ENCODE measurements at places on chromosomes 1 and 21. TPM values are rescaled to one million over a fixed set of nuclear protein-coding genes. Genes with fewer than 3 reads are reported as not detected.

RNF186 gene
- not detected for polyA plus RNA-seq

CSF3R gene
- polyA plus RNA-seq = 3.7 TPM

RUSC1 gene
- 30.2 TPM for polyA plus RNA-seq

ARV1 gene
- 29.5 TPM for polyA plus RNA-seq

CTNNBIP1 gene
- 28.5 TPM for polyA plus RNA-seq

EPHA2 gene
- polyA plus RNA-seq = 15.4 TPM

MSH4 gene
- 0.42 TPM for polyA plus RNA-seq

GPR25 gene
- not detected for polyA plus RNA-seq

GRCh38 chr1:36178471-36179219 is 22.7 kb downstream of the MAP7D1 start:
- no peak for DNase-seq

DNA sequence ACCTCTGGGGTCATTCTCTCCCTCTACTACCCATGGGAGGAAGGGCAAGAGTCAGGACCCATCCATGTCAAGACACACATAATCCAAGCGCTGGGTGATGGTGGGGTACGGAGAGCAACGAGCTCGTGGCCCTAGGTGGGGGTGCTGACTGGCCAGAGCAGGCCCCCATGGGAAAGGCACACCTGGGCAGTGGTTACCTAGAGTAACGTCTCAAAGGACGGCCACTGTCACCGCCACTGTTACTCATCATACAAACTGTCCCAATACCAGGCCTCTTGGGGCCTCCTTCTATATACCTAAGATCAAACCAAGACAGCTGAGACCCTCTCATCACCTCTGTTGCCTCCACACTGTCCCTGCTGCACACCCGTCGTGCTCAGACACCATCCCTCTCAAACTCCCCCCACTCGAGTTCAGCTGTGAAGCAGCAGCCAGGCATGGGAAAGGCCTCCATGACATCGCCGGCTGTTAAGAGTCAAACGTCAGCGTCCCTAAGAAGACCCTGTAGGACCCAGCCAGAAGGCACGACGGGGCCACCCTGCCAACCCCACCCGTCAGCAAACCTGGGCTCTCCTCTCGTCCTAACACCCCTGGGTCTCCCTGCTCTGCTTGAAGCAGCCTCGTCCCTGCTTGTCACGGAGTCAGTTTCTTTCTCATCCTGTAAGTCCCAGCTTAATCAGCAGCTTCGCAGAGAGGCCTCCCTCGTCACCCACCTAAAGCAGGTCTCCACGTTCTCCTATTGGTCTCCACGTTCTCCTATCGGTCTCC is 15.3 kb downstream of the NPHP4 start:
- DNase-seq = no peak

- DNase-seq = no peak
Observed at GRCh38 chr1:19824541-19824940, 9.5 kb upstream of the RNF186 start.

GRCh38 chr1:15207829-15208429 is 39.1 kb upstream of the FHAD1 start:
- no peak for DNase-seq

DNA sequence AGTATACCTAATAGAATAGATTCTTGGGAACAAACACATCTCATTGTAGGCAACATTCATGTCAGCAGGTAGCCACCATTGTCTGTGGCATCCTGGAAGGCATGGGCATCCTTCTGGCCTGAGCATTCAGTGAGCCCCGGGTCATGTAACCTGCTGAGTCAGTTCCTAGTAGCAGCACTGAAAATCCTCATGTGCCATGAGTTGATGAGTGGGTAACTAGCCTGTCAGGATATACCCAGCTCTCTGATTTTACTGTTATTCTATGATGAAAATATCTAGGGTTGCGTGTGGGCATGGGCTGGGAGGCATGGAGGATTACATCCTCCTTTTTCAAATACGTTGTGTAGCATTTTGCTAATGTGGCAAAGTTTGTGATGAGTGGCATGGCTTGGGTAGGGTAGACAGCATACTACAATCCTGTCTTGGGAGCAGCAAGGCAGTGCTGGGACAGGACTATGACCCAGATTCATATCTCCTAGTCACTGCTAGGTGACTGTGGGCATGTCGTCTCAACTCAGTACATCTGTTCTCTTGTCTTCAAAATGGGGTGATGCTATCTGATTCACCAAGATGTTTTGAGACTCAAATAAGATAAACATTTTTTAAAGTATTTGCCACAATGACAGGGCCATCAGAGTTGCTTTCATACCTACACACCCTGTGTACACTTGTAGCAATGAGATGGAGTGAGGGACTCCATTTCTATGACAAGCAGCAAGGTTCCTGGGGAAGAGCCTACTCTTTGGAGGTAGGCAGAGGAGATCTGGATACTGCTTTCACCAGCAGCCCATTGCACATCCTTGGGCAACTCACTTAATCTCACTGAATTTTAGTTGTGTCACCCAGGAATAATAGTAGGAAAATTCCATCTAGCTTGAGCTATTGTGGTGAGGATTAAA is 62.5 kb downstream of the CD58 start:
- no peak for DNase-seq

- DNase-seq = peak; percentile 47
Observed at GRCh38 chr1:65420590-65421350, at the start of the genes LEPR and LEPROT. Gene LEPR, plus strand, starts transcription at chr1:65420668. Its CDS starts 144,898 bp downstream, at chr1:65565566. Gene LEPROT, plus strand, starts transcription at chr1:65420668. Its CDS starts 57 bp downstream, at chr1:65420725.

GRCh38 chr1:193629875-193630274 is 443.5 kb upstream of the B3GALT2 start:
- no peak for DNase-seq

GRCh38 chr1:93348104-93348728 is 2.5 kb downstream of the DR1 start:
- DNase-seq = no peak

- no peak for DNase-seq
Observed at GRCh38 chr1:88302843-88303486, 381.1 kb upstream of the PKN2 start.

DNA sequence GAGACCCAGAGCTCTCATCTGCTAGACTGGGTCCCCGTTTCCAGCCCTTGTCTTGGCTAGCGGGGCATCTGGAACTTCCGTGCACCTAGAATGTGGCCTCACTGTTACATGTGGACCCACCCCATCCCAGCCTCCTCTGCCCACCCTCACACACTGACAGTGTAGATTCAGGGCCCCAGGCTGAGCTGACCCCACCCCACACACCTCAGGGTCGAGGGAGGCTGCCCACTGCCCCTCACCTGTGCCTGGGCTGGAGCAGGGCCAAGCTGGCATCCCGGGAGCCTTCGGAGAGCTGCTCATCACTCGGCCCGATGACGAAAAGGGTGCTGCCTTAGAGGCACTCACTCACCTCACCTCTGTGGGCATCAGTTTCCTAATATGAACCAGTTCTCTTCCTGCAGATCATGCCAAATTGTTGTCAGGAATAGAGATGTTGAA is 11.1 kb downstream of the ACOT11 start:
- DNase-seq = no peak

GRCh38 chr1:220770245-220770913 is 16.3 kb upstream of the MTARC1 start:
- DNase-seq = no peak

GRCh38 chr21:36848730-36849274 is 117.7 kb downstream of the HLCS start:
- no peak for DNase-seq

GRCh38 chr1:92291372-92291999 is 7.3 kb downstream of the GLMN start:
- peak; percentile 34 for DNase-seq

DNA sequence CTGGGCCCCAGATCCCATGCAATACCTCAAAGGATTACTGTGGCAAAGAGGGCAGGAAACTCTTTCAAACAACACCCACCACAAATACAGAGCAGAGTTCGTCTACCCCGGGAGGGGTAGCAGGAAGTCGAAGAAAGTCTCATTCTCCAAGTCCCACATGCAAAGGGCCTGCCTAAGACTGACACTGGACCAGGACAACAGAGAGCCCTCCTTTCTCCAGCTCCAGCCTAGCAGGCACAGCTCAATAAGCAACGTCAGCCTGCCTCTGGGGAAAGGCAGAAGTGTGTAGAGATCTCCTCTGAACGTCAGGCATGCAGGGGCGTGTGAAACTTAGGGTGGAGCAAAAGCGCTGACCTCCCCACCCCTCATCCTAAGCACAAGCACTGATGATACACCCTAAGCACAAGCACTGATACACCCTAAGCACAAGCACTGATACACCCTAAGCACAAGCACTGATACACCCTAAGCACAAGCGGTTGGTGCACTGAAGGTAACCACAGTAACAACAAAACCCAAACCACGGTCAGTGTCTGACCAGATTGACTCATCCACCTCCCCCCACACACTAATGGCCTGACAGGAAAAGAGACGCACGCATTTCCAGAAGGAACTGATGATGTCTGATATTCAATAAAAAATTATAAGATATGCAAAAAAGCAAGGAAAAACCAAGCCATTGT is 1.3 kb downstream of the KRTAP12-3 start:
- DNase-seq = no peak

GRCh38 chr1:7678491-7679158 is 92.5 kb upstream of the VAMP3 start:
- DNase-seq = no peak

GRCh38 chr1:165753934-165754333 is 14.7 kb downstream of the TMCO1 start:
- no peak for DNase-seq

DNA sequence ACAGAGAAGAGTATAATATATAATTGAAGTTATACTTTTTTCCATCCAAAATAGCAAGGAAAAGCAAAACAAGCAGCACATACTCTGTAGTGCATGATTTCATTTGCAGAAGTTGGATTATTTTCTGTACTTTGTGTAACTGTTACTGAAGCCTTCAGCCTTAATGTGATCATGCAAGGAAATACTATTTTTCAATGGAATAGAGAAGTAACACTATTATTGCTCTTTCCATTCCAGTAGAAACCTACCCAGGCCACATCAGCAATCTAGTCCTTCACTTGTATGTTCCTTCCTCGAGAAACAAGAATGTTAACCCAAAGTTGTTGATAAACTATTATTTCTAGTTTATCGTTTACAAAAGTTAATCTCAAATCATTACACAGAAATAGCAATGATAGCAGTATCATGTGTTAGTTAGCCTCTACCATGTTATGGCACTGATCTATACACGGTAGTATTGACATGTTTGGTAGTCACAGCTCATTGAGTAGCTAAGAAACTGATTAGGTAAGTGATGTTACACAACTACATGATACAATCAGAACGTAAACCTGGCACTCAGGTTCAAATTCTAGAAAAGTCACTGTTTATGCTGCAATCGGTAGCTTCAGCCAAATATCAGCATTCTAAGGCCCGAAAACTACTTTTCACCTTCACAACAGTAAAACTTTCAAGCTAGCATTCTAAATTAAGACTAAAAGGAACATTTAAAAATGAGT is 37.6 kb upstream of the CHRM3 start:
- DNase-seq = no peak

- peak; percentile 34 for DNase-seq
Observed at GRCh38 chr1:150875197-150876118, 941 bp downstream of the ARNT start.

- no peak for DNase-seq
Observed at GRCh38 chr21:17780539-17780938, 38.6 kb downstream of the C21orf91 start.

GRCh38 chr1:229088711-229089110 is 182.2 kb upstream of the RAB4A start:
- no peak for DNase-seq

DNA sequence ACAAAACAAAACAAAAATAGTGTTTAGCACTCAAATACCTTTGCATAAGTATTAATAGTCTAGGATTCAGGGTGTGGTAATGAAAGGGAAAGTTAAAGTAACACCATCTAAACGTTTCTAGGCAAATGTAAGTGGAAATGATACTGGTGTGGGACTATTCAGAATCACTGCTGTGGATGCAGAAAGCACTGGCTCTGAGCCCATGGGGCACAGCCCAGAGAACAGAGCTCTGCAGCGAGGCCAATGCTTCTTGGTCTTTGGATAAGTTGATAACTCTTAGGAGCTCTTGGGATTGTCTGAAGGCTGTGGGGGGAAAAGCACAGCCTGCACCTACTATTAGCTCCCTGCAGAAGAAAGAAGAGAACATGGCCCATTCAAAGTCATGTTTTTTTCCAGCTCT is 21.4 kb upstream of the DNM3 start:
- DNase-seq = no peak

GRCh38 chr1:239308701-239309333 is 77.6 kb upstream of the CHRM3 start:
- no peak for DNase-seq

DNA sequence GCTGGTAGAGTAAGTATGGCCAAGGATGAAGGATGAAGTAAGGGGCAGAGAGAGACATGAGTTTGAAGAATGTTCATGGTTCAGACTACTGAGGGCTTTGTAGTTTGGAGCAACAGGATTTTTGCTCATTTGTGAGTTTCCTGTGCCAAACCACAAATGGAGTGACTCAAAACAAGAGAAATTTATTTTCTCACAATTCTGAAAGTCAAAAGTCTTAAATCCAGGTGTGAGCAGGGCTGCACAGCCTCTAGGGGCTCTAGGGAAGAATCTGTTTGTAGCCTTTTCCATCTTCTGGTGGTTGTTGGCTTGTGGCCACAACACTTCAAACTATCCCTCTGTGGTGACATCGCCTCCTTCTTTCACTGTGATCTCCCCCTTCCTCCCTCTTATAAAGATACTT is 58.9 kb downstream of the RHOU start:
- no peak for DNase-seq

GRCh38 chr1:178172939-178173338 is 79.0 kb downstream of the RASAL2 start:
- no peak for DNase-seq

- DNase-seq = no peak
Observed at GRCh38 chr1:180498594-180498993, 3.8 kb downstream of the ACBD6 start.

- DNase-seq = no peak
Observed at GRCh38 chr1:159023723-159024122, 14.0 kb downstream of the IFI16 start.
